ENCODE measurements at places on chromosomes 4 and X. TPM values are rescaled to one million over a fixed set of nuclear protein-coding genes. Genes with fewer than 3 reads are reported as not detected.

The EVC2 gene
- total RNA-seq: 5.2 TPM

The GABRQ gene
- total RNA-seq: 0.52 TPM

The CFAP299 gene
- total RNA-seq: 0.52 TPM

The DOK7 gene
- total RNA-seq: 9.9 TPM

The LAGE3 gene
- total RNA-seq: 12.0 TPM

The SYTL4 gene
- 2.6 TPM for total RNA-seq

The RTL5 gene
- total RNA-seq: 3.1 TPM

The NPY5R gene
- total RNA-seq: not detected

The NKAP gene
- 4.2 TPM for total RNA-seq

The ARSJ gene
- total RNA-seq: 5.2 TPM

The DSPP gene
- not detected for total RNA-seq

The NUDT11 gene
- 3.7 TPM for total RNA-seq

The UGT2B17 gene
- not detected for total RNA-seq

The MAP7D2 gene
- not detected for total RNA-seq
